ENCODE measurements at places on chromosomes 7 and 10.

- no peak overlapping the region for H3K4me3 ChIP-seq
- peaks cover 14% of the 10 kb centered on the region for H3K27me3 ChIP-seq
- no peaks in the 10 kb centered on the region for H3K36me3 ChIP-seq
- peaks cover 33% of the 10 kb centered on the region for H3K4me1 ChIP-seq
- no peak overlapping the region for H3K27ac ChIP-seq
Measured at GRCh38 chr10:117668327-117669008, 125.9 kb downstream of the EMX2 start.

DNA sequence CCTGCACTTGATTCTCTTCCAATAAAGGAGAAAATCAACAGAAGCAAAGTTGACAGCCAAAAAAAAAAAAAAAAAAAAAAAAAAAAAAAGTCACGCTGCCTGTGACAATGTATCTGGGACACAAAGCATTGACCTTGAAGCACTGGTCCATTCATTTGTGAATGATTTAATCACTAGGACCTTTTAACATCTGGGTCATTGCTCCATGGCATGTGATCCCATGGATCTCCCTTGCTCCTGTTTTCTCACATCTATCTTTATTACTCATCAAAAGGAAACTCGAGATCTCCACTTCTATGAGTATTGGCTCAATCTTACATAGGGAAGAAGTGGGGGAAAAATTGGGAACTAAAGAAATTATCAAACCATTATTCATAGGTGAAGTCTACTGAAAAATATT, 89.6 kb upstream of the SMIM30 start:
- H3K36me3 ChIP-seq, result no peaks in the 10 kb centered on the region
- no peaks in the 10 kb centered on the region for H3K27me3 ChIP-seq
- H3K27ac ChIP-seq, result no peak overlapping the region
- no peak overlapping the region for H3K4me3 ChIP-seq
- H3K4me1 ChIP-seq, result peaks cover 5% of the 10 kb centered on the region

GRCh38 chr10:12909836-12910185, 91.7 kb downstream of the CCDC3 start:
- H3K27ac ChIP-seq, result no peak overlapping the region
- peaks cover 2% of the 10 kb centered on the region for H3K27me3 ChIP-seq
- peak; percentile 35 for DNase-seq
- H3K36me3 ChIP-seq, result no peaks in the 10 kb centered on the region
- peaks cover 43% of the 10 kb centered on the region for H3K4me1 ChIP-seq

DNA sequence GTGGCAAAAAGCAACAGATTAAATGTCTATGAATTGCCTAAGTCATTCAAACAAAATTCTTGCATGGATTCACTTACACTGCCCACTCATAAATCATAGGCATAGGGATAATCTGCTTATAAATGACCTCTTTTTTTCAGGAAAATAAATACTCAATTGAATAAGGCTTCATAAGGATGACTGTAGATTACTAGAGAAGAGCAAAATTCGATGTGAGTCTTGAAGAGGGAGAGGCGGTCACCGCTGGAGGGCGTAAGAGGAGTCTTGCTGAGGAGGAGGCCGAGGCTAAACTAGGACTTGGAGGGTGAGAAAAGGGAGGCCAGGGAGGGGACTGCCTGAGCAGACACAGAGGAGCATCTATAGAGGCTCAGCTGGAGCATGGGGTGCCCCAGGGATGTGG, 135.4 kb upstream of the RSU1 start:
- peak overlapping the region; percentile 93 for H3K27ac ChIP-seq
- peaks cover 6% of the 10 kb centered on the region for H3K27me3 ChIP-seq
- no peak for DNase-seq
- H3K4me3 ChIP-seq, result no peak overlapping the region

GRCh38 chr7:152664636-152665035, 11.3 kb downstream of the XRCC2 start:
- peaks cover 73% of the 10 kb centered on the region for H3K36me3 ChIP-seq
- H3K27ac ChIP-seq, result no peak overlapping the region
- DNase-seq, result no peak
- H3K4me3 ChIP-seq, result no peak overlapping the region
- H3K27me3 ChIP-seq, result no peaks in the 10 kb centered on the region
- H3K4me1 ChIP-seq, result peaks cover 10% of the 10 kb centered on the region

GRCh38 chr7:55065079-55065478, 46.3 kb downstream of the EGFR start:
- DNase-seq, result no peak
- peaks cover 18% of the 10 kb centered on the region for H3K27me3 ChIP-seq
- H3K4me3 ChIP-seq, result no peak overlapping the region
- H3K36me3 ChIP-seq, result no peaks in the 10 kb centered on the region
- H3K27ac ChIP-seq, result no peak overlapping the region
- H3K4me1 ChIP-seq, result peaks cover 45% of the 10 kb centered on the region

DNA sequence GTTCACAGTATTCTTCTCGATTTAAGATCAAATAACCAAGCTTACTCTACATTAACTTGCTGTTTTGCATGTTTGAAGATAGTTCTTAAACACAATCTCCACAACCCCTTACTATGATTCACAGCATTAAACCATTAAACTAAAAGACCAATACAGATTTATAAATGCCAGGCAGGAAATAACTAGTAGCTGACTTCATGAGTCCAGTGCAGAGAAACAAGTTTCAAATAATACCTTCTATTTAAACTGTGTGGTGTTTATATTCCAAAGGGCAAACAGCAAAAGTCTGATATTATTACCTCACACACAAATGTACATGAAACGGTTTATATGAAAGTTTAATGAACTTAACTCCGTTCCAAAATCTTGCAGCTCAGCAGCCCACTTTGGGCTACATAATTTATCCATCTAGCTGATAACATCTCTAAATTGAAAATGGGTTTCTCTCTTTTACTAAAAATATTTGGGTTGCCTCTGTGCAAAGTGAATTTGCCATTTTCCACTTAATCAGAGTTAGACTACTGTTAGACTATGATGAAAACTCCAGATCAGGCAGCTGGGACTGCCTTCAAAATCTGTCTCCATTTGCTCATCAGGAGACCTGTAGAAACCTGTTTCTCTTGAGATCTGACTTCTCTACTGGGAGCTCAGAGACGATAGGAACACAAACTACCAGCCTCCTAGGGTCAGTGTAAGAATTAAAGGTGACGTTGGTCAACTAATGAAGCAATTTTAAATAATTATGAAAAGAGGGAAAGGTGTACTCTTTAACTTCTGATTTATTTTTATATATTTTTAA, 287.3 kb downstream of the FZD1 start:
- peaks cover 39% of the 10 kb centered on the region for H3K4me1 ChIP-seq
- no peak overlapping the region for H3K27ac ChIP-seq
- H3K36me3 ChIP-seq, result no peaks in the 10 kb centered on the region

GRCh38 chr7:157851501-157852067, 514.8 kb downstream of the DNAJB6 start:
- H3K36me3 ChIP-seq, result no peaks in the 10 kb centered on the region
- H3K27ac ChIP-seq, result peak overlapping the region; percentile 82
- peaks cover 2% of the 10 kb centered on the region for H3K27me3 ChIP-seq
- DNase-seq, result peak; percentile 37
- H3K4me1 ChIP-seq, result peaks cover 40% of the 10 kb centered on the region

- DNase-seq, result no peak
- H3K4me3 ChIP-seq, result no peak overlapping the region
- H3K27ac ChIP-seq, result no peak overlapping the region
- peaks cover 33% of the 10 kb centered on the region for H3K4me1 ChIP-seq
- H3K27me3 ChIP-seq, result peaks cover 21% of the 10 kb centered on the region
Measured at GRCh38 chr7:27395626-27396025, 153.0 kb downstream of the EVX1 start.

DNA sequence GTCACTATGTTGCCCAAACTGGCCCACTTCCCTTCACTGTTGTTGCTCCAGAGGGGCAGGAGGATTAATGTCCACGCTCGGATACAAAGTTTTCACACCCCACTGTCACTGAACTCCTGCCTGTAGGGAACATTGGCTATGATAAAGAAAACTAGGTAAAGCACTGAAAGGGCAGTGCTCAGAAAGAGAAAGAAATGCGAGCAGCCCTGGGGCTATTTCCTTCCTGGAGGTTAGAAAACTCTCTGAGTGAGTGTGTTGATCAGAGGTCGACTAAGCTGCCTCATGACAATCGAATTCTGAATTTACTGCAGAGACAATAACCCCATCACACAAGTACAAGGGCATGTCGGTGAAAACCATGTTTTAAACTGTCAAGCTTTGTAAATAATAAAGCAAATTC, 227.2 kb upstream of the PITRM1 start:
- no peaks in the 10 kb centered on the region for H3K36me3 ChIP-seq
- H3K27ac ChIP-seq, result peak overlapping the region; percentile 95
- DNase-seq, result no peak

- H3K36me3 ChIP-seq, result no peaks in the 10 kb centered on the region
- no peak for DNase-seq
- peak overlapping the region; percentile 64 for H3K27ac ChIP-seq
Measured at GRCh38 chr10:5018134-5018533, 14.5 kb upstream of the AKR1C2 start.

- no peak overlapping the region for H3K27ac ChIP-seq
- H3K27me3 ChIP-seq, result peaks cover 9% of the 10 kb centered on the region
- H3K4me1 ChIP-seq, result peaks cover 24% of the 10 kb centered on the region
- no peaks in the 10 kb centered on the region for H3K36me3 ChIP-seq
Measured at GRCh38 chr7:129438839-129439651, 4.8 kb downstream of the STRIP2 start.

GRCh38 chr7:120442838-120443237, 169.9 kb downstream of the KCND2 start:
- DNase-seq, result no peak
- no peaks in the 10 kb centered on the region for H3K36me3 ChIP-seq
- no peak overlapping the region for H3K27ac ChIP-seq

DNA sequence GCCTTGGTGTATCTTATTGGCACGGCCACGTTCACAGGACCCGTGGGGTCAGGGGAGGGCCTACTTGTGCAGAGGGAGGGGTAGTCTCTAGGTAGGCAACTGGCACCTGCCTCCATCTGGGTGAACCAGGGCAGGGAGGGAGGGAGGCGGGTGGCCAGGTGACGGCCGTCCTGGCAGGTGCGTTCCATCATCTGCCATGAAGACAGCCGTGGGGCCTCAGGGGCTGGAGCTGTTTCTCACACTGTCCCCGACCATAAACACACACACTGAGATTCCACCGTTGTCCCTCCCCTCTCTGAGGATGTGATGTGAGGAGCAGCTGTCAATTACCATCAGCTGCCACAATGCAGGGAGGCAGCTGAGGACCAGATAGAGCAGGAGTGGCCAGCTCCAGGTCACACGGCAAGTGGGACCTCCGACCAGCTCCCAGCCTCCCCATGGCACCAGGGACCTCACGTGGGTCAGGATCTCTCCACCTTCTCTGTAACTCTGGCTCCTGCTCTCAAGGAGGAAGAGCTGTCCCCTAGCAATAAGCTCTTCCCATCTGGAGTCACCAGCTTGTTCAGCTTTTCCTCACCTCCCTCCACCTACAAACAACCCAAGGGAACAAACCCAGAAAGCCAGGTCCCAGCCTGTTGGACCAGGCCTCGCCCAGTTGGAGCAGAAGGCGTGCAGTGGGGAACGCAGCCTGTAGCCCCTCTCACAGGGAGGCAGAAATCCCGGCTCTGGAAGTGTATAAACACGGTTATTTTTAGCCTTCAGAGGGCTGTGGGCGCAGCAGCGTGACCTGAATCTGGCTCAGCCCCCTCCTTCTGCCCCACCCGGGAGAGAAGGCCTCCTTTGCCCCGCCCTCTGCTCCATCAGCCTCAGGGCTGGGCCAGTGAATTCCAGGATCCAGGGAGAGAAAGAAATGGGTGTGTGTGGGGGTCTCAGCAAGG, 33.1 kb downstream of the ZMIZ1 start:
- H3K27ac ChIP-seq, result peak overlapping the region; percentile 97
- peak overlapping the region; percentile 73 for H3K4me3 ChIP-seq
- peaks cover 4% of the 10 kb centered on the region for H3K27me3 ChIP-seq
- H3K36me3 ChIP-seq, result no peaks in the 10 kb centered on the region

- DNase-seq, result no peak
- H3K4me1 ChIP-seq, result no peaks in the 10 kb centered on the region
- H3K4me3 ChIP-seq, result no peak overlapping the region
- peaks cover 2% of the 10 kb centered on the region for H3K27me3 ChIP-seq
Measured at GRCh38 chr10:19451937-19452336, 364.3 kb upstream of the PLXDC2 start.

DNA sequence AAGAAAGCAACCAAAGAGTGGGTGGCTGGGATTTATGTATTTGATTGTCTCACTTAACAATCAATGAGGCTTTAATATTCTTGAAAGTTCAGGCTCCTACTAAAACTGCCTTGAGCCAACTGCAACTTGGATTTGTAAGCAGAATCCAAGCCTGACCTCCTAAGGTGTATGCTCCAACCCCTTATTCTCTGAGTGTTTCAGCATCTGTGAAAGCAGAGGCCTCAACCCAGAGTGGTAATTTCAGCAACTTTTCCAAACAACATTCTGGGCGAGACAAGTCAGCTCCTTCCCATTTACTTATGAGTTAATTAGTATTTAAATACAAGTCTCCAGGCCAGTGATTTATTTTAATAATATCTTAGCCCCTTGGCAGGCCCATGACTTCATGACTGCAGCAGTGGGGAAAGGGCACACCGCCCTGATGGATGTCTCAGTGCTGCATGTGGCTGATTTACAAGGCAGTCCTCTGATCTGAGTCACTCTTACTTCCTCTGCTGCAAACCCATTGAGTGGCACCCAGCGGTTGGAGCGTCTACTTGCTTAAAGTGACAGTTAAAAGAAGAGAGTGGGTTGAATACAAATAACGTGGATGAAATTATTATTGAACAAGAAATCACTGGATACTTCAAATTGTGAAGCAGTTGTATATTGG, 209.1 kb downstream of the TRIL start:
- H3K4me1 ChIP-seq, result peaks cover 57% of the 10 kb centered on the region
- H3K27ac ChIP-seq, result no peak overlapping the region
- no peaks in the 10 kb centered on the region for H3K36me3 ChIP-seq
- H3K4me3 ChIP-seq, result peak overlapping the region; percentile 9
- H3K27me3 ChIP-seq, result no peaks in the 10 kb centered on the region

GRCh38 chr10:26112532-26112931, 104.0 kb upstream of the GAD2 start:
- no peak overlapping the region for H3K4me3 ChIP-seq
- H3K4me1 ChIP-seq, result no peaks in the 10 kb centered on the region
- no peaks in the 10 kb centered on the region for H3K36me3 ChIP-seq
- H3K27ac ChIP-seq, result no peak overlapping the region
- peaks cover 2% of the 10 kb centered on the region for H3K27me3 ChIP-seq
- DNase-seq, result no peak

DNA sequence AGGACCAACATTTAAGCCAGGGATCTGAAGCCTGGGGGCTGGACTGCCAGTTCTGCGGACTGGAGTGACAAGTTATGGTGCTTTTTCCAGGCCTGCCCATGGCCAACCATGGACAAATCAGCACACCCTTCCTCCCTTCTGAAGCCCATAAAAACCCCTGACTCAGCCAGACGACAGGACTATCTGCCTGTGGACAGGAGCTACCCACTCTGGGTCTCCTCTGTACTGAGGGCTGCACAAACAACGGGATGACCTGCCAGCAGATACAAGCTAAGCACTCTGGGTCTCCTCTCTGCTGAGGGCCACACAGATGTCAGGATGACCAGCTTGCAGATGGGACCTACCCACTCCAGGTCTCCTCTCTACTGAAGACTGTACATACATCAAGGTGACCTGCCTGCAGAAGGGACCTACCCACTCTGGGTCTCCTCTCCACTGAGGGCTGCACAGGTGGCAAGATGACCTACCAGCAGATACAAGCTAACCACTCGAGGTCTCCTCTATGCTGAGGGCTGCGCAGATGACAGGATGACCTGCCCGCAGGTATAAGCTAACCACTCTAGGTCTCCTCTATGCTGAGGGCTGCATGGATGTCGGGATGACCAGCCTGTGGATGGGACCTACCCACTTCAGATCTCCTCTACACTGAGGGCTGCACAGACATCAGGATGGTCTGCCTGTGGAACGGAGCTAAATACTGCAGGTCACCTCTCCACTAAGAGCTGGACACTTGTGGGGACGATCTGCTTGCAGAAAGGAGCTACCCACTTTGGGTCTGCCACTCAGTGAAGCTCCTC, 110.1 kb upstream of the GPR22 start:
- H3K36me3 ChIP-seq, result peaks cover 34% of the 10 kb centered on the region
- no peak for DNase-seq
- H3K27ac ChIP-seq, result no peak overlapping the region
- no peak overlapping the region for H3K4me3 ChIP-seq
- no peaks in the 10 kb centered on the region for H3K27me3 ChIP-seq
